ENCODE measurements at places on chromosomes 7 and 10.

DNA sequence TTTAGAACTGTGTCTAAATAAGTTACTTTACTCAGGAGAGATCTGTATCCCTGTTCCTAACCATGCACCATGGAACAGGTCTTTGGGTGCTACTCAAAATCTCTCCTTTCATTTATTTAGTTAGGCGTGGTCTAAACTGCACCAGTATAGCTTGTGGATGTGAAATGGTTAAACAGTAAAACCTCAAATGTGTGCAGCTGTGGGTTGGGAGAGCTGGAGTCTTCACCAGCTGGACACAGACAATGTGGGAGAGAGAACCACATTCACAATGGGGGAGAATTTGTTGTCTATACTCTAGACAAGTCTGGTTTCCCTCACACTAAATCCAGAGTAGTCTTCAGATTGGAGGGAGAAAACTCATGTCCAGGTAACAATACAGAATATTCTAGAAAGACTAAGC, 31.2 kb upstream of the IKZF1 start:
- DNase-seq: no peak

- DNase-seq: no peak
Observed at GRCh38 chr10:52198540-52198939, 115.5 kb upstream of the DKK1 start.

- no peak for DNase-seq
Observed at GRCh38 chr7:157964016-157964415, 623.6 kb downstream of the PTPRN2 start.

DNA sequence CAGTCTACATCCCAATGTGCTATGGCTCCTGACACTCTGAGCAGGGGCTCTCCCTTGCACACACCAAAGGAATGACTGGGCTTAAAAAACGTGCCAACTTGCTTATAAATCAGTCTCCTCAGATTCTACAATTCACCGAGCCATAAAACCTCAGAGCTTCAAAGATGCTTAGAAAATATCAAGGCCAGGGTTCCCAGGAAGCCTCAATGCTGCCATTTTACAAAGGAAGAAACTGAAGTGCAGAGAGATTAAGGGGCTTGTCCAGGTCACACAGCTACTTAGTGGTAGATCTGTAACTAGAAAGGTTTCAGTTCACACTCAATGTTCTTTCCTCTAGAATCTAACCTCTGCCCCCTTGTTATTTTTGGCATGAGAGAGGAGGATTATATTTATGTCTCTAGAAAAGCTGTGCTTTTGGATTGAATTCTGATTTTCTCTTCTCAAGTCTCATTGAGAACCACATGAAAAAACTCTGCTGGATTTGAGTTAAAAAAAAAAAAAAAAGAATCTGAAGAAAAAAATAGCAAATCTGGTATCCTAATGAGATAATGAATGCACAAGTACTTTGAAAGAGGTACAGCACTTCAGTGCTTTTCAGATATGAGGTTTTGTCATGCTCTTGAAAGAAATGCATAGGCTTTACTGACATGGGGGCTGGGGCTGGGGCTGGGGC, 22.3 kb upstream of the TSPAN33 start:
- no peak for DNase-seq

- DNase-seq: no peak
Observed at GRCh38 chr10:108250936-108251620, 1086.6 kb upstream of the SORCS1 start.

DNA sequence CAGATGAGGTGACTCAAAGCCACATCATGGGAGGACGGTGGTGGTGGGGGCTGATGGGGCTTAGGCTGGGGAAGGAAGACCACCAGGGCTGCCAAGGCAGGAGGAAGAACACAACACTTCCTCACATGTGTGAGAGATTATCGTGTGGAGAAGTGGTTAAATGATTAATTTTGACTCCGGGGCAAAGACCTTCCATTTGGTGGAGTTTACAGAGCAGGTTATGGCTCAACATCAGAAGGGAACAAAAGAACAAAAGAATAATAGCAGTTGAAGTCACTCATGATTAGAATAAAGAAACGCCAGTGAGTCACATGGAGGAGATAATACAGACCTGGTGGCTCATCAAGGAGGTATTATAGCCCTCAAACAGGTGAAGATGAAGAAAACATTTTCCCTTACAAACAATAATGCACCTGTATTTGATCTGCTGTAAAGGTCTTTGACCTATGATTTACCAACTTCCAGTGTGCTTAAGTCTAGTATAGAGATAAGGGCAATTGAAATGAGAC, 170.1 kb downstream of the PKD1L1 start:
- no peak for DNase-seq

GRCh38 chr7:279821-280220, 10.1 kb upstream of the FOXL3 start:
- DNase-seq: no peak

DNA sequence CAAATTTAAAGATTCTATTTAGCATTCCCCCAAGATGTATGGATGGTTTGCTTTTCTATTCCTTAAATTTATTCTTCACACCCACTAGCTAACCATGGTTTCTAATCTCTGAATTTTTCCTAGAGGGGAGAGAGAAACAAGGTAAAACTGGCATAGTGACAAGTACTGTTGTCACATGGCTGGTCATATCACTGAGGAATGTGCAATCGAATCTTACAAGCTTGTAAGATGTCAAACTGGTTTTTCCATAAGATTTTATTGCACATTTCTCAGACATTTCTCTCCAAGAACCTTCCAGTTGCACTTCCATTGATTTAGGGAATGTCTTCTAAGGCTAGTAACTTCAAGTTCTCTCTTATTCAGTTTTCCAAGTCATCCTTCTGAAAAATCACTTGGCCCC, 89.8 kb downstream of the MBL2 start:
- no peak for DNase-seq

- DNase-seq: no peak
Observed at GRCh38 chr10:5615316-5615715, 51.1 kb downstream of the ASB13 start.

- no peak for DNase-seq
Observed at GRCh38 chr10:44935201-44935965, 24.2 kb upstream of the RASSF4 start.

GRCh38 chr10:29598851-29599311, 35.9 kb downstream of the SVIL start:
- no peak for DNase-seq

GRCh38 chr10:22369434-22370072, 24.3 kb downstream of the SPAG6 start:
- DNase-seq: no peak

- DNase-seq: no peak
Observed at GRCh38 chr10:12984165-12984747, 17.3 kb downstream of the CCDC3 start.

DNA sequence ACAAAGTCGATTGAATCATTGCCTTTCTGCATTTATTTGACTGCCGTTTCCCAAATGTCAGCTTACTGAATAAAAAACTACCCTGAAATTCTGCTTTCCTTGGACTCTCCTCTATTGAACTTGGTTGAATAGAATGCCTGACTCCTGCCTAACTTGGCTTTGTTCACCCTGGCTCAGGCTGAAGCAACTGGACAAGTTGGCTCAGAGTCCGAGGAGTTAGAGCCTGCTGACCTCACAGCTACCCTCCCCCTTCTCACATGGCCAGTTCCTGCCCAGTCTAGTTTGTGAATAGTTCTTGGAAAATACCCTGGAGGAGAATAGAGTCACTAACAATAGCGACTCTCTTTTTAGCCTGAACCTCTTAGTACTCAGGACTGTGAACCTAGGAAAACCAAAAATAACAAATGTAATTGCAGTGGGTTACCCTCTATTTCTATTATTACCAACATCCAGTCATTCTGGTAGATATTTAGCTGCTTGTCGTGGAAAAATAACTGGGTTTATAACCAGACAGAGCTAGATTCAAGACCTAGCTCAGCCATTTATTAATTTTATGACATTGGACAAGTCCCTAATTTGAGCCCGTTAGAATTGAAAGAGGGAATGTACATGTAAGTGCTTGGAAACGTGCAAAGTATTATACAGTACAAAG, 17.3 kb upstream of the NRBF2 start:
- no peak for DNase-seq

DNA sequence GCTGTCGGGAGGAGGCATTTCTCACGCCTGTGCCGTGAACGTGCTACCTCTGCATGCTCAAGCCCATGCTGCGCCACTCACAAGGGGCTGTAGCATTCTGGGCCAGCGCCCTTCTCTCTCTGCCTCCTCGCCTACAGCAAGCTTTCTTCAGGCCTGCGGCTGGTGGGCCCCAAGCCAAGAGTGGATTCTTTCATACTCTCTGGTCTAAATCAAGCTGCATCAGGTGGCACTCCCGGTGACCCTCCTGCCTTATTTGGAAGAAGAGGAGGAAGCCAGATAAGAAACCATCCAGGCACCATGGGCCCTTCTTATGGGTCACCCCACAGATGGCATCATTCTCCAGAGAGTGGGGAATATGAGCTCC, 86.7 kb upstream of the DUSP5 start:
- DNase-seq: no peak

- DNase-seq: no peak
Observed at GRCh38 chr7:157890921-157891401, 554.2 kb downstream of the DNAJB6 start.

- no peak for DNase-seq
Observed at GRCh38 chr10:73810735-73811465, 498 bp downstream of the NDST2 start.

DNA sequence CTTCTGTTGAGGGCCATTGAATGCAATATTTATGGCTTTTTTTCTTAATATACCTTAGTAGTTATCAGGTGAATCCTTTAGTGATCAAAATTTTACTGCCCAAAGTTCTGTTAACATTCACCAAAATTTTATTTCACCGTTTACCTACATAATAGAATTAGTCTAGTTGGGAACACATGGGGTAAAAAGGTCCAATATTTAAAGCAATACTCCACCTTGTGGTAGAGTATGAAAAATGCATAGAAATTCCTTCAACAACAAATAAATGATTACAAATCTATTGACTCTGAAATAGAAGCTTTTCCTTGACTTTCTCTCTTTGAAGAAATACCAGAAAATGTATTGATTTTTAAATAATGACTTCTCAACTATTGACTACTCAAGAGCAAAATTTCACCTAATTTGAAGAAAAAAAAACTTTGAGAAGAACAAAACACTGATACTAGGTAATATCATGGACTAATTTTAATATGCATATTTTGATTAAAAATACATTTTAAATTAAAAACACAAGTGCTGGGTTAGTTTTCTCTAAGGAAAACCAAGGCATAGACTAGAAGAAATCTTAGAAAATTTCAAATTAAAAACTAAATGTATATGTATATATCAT, 43.3 kb downstream of the POLR1F start:
- DNase-seq: no peak

- no peak for DNase-seq
Observed at GRCh38 chr7:78345293-78345911, 546.8 kb downstream of the PHTF2 start.

DNA sequence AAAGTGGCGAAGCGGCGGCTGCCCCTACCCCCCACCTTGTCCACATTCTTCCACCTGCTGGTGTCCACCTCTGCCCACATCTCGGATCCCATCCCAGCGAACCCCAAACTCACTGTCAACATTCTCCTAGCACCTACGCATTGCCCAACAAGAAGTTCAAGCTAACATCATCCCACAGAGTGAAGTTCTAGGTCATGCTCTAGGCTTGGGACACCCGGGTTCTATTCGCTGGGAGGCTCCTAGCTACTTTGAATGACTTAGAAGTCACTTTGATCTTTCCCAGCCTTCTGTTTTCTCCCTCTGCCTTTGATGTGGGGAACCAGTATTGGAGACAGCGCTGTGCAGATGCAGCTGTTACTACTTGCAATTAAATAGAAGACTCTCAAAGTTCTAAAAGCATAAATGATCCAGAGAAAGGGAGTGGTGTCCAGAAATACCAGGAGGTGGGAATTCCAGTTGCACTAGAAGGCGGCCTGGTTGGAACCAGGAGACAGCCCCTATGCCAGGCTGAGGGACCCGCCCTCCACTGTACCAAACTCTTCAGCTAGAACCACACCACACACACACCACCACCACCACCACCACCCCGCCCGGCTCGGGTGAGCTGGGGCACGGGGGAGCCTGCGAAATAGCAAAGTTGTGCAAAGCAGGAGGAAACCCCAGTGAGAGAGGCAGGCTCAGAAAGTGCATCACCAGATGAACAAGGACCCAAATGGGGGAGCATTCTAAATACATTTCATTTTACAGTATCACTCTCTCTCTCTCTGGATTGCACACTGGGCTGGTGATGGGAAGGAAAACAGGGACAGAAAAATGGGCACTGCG, 5.5 kb upstream of the VGF start:
- no peak for DNase-seq

GRCh38 chr7:28408105-28408959, 4.0 kb upstream of the CREB5 start:
- no peak for DNase-seq

DNA sequence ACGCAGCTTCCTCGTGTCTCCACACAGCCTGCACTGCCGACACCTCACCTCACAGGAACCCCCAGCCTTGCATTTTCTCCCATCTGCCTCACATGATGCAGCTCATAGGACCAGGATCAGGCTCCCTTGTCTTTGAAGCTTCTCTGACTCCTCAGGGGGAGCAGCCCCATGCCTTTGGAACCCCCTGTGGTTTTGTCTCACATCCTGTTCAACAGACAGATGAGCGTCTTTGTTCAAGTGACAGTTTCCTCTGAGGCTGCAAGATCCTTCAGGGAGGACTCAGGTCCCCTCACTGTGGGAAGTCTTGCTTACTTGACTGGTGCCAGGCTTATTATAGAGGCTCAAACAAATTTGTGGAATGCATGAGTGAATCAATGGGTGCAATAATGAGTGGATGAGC, 667.1 kb downstream of the INHBA start:
- no peak for DNase-seq

DNA sequence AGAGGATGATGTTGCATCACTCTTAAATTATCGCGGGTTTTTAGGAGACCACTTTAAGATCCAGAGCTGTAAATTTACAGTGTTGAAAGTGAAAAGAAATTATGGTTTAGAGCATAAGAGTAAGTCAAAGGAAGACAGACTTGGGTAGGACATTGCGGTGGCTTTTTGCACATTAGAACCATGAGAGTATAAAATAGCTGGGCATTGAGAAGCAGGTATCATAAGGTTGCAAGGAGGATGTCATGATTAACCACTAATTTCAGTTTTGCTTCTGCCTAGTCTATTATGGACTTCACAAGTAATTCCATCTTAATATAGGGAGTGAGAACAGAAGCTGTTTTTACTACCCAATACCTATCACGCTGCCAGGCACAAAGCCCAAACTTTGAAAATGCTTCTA, 57.7 kb downstream of the CALCR start:
- no peak for DNase-seq

GRCh38 chr7:86643561-86644281, at the start of gene GRM3:
Gene GRM3, plus strand, starts transcription at chr7:86643909. Its CDS starts 121,237 bp downstream, at chr7:86765146.
- DNase-seq: no peak

DNA sequence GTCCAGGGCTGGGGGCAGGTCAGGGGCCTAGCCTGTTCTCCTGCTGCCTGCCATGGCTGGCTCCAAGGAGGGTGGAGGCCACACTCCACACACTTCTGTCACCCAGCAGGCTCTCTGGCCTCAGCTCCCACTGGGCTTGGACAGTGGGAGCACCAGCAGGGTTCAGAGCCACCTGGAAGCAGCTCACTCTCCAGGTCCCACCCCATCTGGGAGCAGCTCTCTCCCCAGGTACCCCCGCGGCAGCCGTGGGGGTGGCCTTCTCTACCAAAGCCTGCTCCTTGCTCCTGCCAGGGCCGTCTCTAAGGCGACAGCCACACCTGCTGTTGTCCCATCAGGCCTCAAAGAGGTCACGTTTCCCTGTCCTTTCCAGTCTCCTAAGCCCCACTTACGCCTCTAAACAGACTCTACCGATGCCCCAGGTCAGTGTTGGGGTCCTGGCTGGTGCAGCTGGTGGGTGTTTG, 142.5 kb upstream of the RET start:
- no peak for DNase-seq

- DNase-seq: no peak
Observed at GRCh38 chr7:148543-148931, 43.8 kb upstream of the FAM20C start.

All from esophagus squamous epithelium (tissue), 5 donors.